NCI-H446 treated with DMSO at 0.1 percent for 48 hours (cell line): ENCODE measurements at places on chromosomes 13 and 19.
A peak's percentile ranks its signal among the peaks of the same experiment; 100 is the strongest.

DNA sequence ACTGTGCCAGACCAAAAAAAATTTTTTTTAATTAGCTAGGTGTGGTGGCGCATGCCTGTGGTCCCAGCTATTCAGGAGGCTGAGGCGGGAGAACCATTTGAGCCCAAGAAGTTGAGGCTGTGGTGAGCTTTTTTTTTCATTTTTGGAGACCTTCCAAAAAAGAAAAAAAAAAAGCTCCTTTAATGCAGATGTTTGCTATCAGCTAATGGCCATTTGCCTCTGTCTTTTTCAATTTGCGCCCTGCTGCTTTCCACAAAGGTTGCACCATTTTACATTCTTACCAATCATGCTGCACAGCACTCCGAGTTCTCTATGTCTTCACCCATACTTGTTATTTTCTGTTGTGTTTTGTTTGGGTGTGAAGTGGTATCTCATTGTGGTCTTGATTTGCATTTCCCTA is 15.6 kb upstream of the SMARCA4 start:
- no peak for DNase-seq

DNA sequence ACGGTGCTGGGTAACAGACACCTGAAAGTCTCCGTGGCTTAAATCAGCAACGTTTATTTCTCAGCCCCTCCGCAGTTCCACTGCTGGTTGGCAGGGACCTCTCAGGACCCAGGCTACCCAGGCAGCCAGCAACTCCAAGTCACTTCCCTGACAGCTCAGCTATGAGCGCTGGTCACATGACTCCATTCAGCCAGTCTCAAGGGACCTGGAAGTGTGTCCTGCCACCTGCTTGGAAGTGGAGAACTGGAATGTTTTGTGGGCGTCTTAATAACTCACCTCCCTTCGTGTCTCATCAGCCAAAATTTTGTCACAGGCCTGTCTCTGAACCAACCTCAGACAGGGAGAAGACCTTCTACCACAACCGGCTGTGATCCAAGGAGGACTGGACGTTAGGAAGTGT is 72.8 kb downstream of the DPF1 start:
- no peak for DNase-seq

DNA sequence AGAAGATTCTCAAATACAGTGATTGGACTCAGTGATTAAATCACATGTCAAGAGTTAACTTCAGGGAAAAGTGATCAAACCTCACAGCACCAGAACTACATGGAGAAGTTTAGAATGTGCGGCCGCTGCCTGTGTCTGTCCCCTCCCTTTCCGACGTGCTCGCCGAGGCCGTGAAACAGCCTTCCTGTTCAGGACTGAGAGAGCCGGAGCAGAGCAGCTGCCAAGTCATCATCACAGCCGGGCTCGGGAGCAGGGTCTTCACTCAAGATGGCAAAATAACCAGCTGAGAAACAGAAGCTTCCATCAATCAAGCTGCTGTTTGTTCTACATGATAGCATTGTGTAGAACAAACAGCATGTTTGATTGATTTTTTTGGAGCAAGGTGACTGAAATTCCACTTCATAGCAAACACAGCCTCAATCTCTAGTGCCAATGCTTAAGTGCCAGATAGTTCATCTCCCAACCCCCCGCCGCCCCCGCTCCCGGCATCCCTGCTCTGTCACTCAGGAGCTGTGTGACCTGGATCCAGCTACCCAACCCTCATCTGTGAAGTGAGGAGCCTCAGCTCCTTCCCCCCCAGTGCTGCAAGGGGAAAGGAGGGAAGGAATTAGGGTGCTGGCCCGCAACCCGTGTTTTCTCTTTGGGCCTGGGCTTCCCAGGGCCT is 70.6 kb downstream of the HSPH1 start:
- DNase-seq: no peak

- no peak for DNase-seq
These were observed 14.1 kb downstream of the SMAD9 start for GRCh38 chr13:36905944-36906343.

GRCh38 chr13:42950181-42950580 is 41.9 kb downstream of the EPSTI1 start:
- DNase-seq: peak; percentile 76
